ENCODE measurements at places on chromosomes 4 and X. TPM values are rescaled to one million over a fixed set of nuclear protein-coding genes. Genes with fewer than 3 reads are reported as not detected.
A peak's percentile ranks its signal among the peaks of the same experiment; 100 is the strongest.

- peaks cover 6% of the 10 kb centered on the region for H3K27me3 ChIP-seq
- H3K4me1 ChIP-seq: no peaks in the 10 kb centered on the region
- H3K36me3 ChIP-seq: no peaks in the 10 kb centered on the region
Observed at GRCh38 chrX:138018145-138018799, 452.3 kb downstream of the ZIC3 start.

- H3K27me3 ChIP-seq: peaks cover 51% of the 10 kb centered on the region
- no peaks in the 10 kb centered on the region for H3K36me3 ChIP-seq
- H3K27ac ChIP-seq: no peak overlapping the region
Observed at GRCh38 chrX:69510137-69510715, 6.1 kb downstream of the NALF2 start.

Gene CEP44
- total RNA-seq: 15.6 TPM

- no peaks in the 10 kb centered on the region for H3K36me3 ChIP-seq
- H3K4me3 ChIP-seq: no peak overlapping the region
- H3K4me1 ChIP-seq: peaks cover 4% of the 10 kb centered on the region
- no peak overlapping the region for H3K27ac ChIP-seq
Observed at GRCh38 chr4:105140684-105141490, 5.8 kb upstream of the TET2 start.

DNA sequence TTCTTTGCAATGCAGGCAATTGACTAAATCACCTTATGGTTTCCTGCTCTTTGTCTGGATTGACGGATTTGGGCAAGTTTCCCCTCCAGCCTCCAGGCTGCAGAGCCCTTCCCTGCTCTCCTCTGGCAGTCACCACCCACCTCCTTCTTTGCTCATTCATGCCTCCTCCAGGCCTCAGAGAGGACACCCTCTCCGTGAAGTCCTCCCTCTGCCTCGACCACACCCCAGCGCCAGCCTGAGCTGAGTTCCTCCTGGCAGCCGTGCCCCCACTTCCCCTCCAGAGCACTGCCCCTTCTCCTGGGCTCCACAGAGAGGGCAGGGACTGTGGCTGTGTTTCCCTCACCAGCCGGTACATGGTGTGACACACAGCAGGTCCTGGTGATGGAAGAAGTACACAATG is 53.7 kb downstream of the DCTD start:
- peaks cover 15% of the 10 kb centered on the region for H3K4me1 ChIP-seq
- no peak overlapping the region for H3K4me3 ChIP-seq
- no peaks in the 10 kb centered on the region for H3K36me3 ChIP-seq
- no peak overlapping the region for H3K27ac ChIP-seq
- H3K27me3 ChIP-seq: no peaks in the 10 kb centered on the region
- no peak for DNase-seq

- H3K36me3 ChIP-seq: no peaks in the 10 kb centered on the region
- no peak overlapping the region for H3K27ac ChIP-seq
- no peak for DNase-seq
- no peaks in the 10 kb centered on the region for H3K4me1 ChIP-seq
- H3K27me3 ChIP-seq: peaks cover 6% of the 10 kb centered on the region
Observed at GRCh38 chr4:77235289-77235854, 78.4 kb downstream of the CCNG2 start.

GRCh38 chr4:76896614-76897535 is 1.1 kb downstream of the SOWAHB start:
- H3K4me1 ChIP-seq: peaks cover 12% of the 10 kb centered on the region
- no peaks in the 10 kb centered on the region for H3K36me3 ChIP-seq
- no peak overlapping the region for H3K27ac ChIP-seq
- DNase-seq: peak; percentile 44

Gene SERPINA7
- not detected for total RNA-seq

Gene NXF2
- not detected for total RNA-seq

DNA sequence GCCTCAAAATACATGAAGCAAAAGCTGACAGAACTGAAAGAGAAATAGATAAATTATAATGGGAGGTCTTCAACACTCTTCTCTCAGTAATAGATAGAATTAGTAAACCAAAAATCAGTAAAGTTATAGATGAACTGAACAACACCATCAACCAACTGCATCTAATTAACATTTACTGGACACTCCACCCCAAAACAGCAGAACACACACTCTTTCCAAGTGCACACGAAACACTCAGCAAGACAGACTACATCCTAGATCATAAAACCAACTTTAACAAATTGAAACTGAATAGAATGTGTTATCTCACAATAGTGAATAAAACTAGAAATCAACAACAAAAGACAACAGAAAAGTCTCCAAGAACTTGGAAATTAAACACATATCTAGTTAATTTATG is 25.1 kb upstream of the TCEAL4 start:
- H3K4me3 ChIP-seq: no peak overlapping the region
- H3K36me3 ChIP-seq: no peaks in the 10 kb centered on the region
- no peak for DNase-seq
- H3K27ac ChIP-seq: no peak overlapping the region

DNA sequence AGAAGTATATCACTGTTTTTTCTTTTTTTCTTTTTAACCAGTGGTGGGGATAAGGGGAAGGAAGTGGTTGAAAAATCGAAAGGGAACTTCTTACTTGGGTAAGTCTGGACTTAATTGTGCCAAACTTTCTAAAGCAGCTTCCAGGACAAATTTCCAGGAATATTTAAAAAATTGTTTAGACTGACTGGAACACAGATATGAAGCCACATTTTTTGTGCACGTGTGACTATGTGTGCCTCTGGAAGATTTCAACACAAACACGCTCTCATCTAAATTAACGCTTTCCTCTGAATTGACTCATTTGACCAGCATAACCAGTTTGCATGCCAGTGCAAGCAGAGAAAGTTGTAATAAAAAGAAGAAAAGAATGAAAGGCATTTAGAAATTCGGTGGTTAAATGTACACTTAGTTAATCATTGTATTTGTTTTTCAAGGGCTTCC is 18.8 kb upstream of the YTHDC1 start:
- no peaks in the 10 kb centered on the region for H3K4me1 ChIP-seq
- no peak for DNase-seq
- no peaks in the 10 kb centered on the region for H3K36me3 ChIP-seq

Gene CT45A1
- total RNA-seq: 0.13 TPM

- no peak for DNase-seq
- H3K4me3 ChIP-seq: no peak overlapping the region
Observed at GRCh38 chr4:110231869-110232268, 33.5 kb upstream of the ELOVL6 start.

Gene NAT8L
- 0.62 TPM for total RNA-seq

Gene KDR
- total RNA-seq: 48.9 TPM

- H3K27me3 ChIP-seq: no peaks in the 10 kb centered on the region
- no peak overlapping the region for H3K4me3 ChIP-seq
- H3K27ac ChIP-seq: peak overlapping the region; percentile 93
Observed at GRCh38 chr4:153564630-153565525, 98.7 kb downstream of the TMEM131L start.

Gene CPE
- total RNA-seq: 137 TPM

Gene TRIM75
- 0.09 TPM for total RNA-seq

Gene SULT1E1
- total RNA-seq: 34.8 TPM

- H3K27ac ChIP-seq: no peak overlapping the region
- H3K36me3 ChIP-seq: no peaks in the 10 kb centered on the region
- no peak for DNase-seq
Observed at GRCh38 chrX:46125111-46125510, 420.1 kb downstream of the ZNF674 start.

GRCh38 chr4:6469144-6469543 is 3.3 kb downstream of the PPP2R2C start:
- H3K4me1 ChIP-seq: no peaks in the 10 kb centered on the region
- H3K27ac ChIP-seq: no peak overlapping the region
- no peak overlapping the region for H3K4me3 ChIP-seq
- peaks cover 70% of the 10 kb centered on the region for H3K27me3 ChIP-seq
- no peaks in the 10 kb centered on the region for H3K36me3 ChIP-seq

DNA sequence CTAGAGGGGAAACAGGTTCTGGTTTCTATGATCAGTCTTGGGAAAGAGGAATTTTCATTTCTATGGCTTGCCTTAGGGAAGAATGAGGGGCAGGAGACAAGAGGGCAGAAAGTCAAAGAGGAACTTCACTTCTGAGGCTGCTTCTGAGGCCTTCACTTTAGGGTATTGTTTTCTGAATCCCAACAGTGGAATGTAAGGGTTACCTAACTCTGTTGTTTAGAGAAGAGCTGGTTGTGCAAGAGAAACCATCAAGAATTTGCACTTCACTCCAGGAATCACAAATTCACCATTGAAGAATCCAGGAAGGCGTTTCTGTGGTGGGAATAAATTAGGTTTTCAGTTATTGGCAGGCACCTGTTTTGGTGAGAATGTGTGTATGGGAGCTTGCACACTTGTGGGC is 126.7 kb upstream of the AMOT start:
- H3K4me3 ChIP-seq: no peak overlapping the region
- DNase-seq: no peak
- no peaks in the 10 kb centered on the region for H3K4me1 ChIP-seq
- H3K27ac ChIP-seq: no peak overlapping the region

GRCh38 chr4:47038263-47038662 is 6.9 kb downstream of the GABRB1 start:
- DNase-seq: no peak
- no peaks in the 10 kb centered on the region for H3K4me1 ChIP-seq
- peaks cover 3% of the 10 kb centered on the region for H3K27me3 ChIP-seq
- H3K36me3 ChIP-seq: no peaks in the 10 kb centered on the region
- H3K27ac ChIP-seq: no peak overlapping the region

DNA sequence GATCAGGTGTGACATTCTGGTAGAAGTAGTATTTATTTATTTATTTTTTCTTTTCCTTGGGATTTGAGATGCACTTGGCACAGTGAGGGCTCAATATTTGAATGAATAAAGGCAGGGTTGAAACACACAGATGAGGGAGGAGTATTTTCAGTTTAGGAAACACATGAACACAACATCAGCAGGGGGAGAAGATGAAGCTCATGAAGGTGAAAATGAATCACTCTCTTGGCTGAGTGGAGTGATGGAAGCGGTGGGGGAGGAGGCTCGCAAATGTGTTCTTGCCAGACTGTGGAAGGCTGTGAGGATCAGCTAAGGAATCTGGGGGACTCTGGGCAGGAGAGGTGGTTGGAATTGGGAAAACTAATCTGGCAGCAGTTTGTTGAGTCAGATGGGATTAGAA is 55.3 kb downstream of the ARHGAP10 start:
- H3K27ac ChIP-seq: peak overlapping the region; percentile 83
- H3K4me1 ChIP-seq: peaks cover 40% of the 10 kb centered on the region
- H3K4me3 ChIP-seq: no peak overlapping the region
- DNase-seq: peak; percentile 67
- no peaks in the 10 kb centered on the region for H3K36me3 ChIP-seq

GRCh38 chrX:154420402-154420756 is 8.1 kb upstream of the ATP6AP1 start:
- no peak for DNase-seq
- H3K27me3 ChIP-seq: no peaks in the 10 kb centered on the region
- no peak overlapping the region for H3K4me3 ChIP-seq
- H3K36me3 ChIP-seq: peaks cover 3% of the 10 kb centered on the region

Gene SH3D19
- total RNA-seq: 29.3 TPM

Gene CXXC4
- total RNA-seq: 1.6 TPM

GRCh38 chr4:56971383-56971782 is 6.0 kb downstream of the NOA1 start:
- H3K27ac ChIP-seq: no peak overlapping the region
- H3K27me3 ChIP-seq: no peaks in the 10 kb centered on the region
- peaks cover 11% of the 10 kb centered on the region for H3K4me1 ChIP-seq
- no peak for DNase-seq

Gene UGT2B10
- not detected for total RNA-seq

DNA sequence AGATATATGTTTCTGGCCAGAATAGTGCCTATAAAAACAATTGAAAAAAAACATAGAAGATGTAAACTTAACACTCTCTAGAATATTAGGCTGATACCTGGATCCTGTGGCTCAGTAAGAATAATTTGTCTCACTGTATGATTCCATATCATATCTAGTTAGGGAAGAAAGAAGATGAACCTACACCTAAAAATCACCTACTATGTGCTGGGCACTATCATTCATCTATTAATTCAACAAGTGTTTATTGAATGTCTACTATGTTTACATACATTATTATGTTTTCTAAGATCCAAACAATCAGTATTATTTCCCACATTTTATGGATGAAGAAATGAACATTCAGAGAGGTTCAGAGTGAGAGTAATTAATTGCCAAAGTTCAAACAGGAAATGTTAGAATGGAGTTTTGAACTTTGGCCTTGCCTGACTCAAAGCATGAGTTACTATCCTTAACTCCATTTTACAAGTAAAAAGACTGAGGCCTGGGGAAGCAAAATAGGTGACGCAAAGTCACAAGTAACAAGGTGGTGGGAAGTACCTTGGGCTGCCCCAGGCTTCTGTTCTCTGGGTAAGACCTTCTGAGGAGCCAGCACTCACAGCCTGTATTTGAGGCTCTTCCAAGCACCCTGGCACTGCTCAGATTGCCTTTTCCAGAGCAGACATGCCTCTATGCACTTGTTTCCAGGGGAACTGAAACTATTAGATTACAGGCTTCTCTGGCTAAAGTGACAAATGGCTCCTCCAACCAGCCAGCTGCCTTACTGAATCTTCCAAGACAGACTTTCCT is 111.1 kb upstream of the ACSL4 start:
- H3K4me3 ChIP-seq: no peak overlapping the region
- peaks cover 22% of the 10 kb centered on the region for H3K27me3 ChIP-seq
- peaks cover 3% of the 10 kb centered on the region for H3K4me1 ChIP-seq
- peak; percentile 66 for DNase-seq
- no peaks in the 10 kb centered on the region for H3K36me3 ChIP-seq

- no peak overlapping the region for H3K4me3 ChIP-seq
- no peaks in the 10 kb centered on the region for H3K27me3 ChIP-seq
- no peak for DNase-seq
- peaks cover 2% of the 10 kb centered on the region for H3K36me3 ChIP-seq
Observed at GRCh38 chr4:71020611-71021010, 27.2 kb downstream of the DCK start.

DNA sequence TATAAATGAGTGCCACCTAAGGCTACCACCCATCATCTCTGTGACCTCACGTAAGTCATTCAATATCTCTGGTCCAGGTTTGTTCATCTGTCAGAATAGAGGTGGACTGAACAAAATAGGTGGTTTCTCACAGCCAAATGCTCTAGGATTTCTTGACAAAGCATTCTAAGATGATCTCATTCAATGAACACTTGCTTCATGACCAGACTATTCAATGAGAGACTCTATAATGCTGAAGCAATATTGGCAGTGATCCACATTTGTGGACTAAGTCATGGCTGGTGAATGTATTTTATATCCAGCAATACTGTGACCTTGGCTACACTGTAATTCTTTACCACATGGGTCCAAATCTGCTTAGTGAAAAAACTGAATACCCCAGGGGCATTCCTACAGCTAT is 37.9 kb downstream of the LDB2 start:
- H3K27ac ChIP-seq: peak overlapping the region; percentile 37
- DNase-seq: peak; percentile 82
- no peaks in the 10 kb centered on the region for H3K27me3 ChIP-seq
- no peak overlapping the region for H3K4me3 ChIP-seq
- H3K4me1 ChIP-seq: peaks cover 13% of the 10 kb centered on the region
- no peaks in the 10 kb centered on the region for H3K36me3 ChIP-seq

DNA sequence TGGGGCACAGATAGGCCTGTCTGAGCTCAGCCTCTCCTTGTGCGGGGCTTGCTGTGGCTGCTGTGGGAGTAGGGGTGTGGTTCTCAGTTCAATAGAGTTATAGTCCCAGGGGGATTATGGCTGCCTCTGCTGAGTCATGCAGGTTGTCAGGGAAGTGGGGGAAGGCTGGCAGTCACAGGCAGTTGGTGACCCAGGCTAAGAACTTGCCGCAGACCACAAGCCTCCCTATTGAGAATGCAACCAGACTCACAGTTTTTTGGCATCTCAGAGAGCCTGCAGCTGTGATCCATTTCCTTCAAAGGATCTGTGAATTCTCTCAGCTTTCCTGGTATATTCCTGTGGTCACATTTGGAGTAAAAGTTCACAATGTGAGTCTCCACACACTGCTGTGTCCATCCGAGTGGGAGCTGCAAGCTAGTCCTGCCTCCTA is 364.9 kb downstream of the ZNF674 start:
- H3K4me1 ChIP-seq: no peaks in the 10 kb centered on the region
- DNase-seq: peak; percentile 5
- H3K4me3 ChIP-seq: no peak overlapping the region
- H3K27ac ChIP-seq: no peak overlapping the region
- H3K27me3 ChIP-seq: peaks cover 4% of the 10 kb centered on the region
- H3K36me3 ChIP-seq: no peaks in the 10 kb centered on the region
